ENCODE measurements at places on chromosomes 3 and 15.

- no peak for DNase-seq
Observed at GRCh38 chr3:15198686-15199085, 7.4 kb upstream of the CAPN7 start.

- no peak for DNase-seq
Observed at GRCh38 chr15:59536553-59536952, 75.0 kb upstream of the GCNT3 start.

DNA sequence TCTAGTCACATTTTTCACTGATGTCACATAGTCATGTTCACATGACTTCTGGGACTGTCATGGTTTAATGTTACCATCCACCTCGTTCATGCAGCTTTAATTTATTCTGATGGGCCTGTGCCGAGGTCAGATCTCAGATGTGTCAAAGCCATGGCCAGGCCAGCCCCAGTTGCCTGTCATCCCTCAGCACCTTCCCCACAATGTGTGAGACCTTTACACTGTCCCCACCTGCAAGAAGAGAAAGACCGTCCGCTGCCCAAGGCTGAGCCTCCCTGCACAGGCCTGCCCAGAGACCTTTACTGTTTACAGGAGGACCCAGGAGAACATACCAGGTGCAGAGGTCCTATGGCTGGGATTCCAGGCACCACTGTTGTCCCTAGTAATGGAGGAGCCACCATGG lies 12.8 kb upstream of the KLF15 start:
- DNase-seq: no peak

DNA sequence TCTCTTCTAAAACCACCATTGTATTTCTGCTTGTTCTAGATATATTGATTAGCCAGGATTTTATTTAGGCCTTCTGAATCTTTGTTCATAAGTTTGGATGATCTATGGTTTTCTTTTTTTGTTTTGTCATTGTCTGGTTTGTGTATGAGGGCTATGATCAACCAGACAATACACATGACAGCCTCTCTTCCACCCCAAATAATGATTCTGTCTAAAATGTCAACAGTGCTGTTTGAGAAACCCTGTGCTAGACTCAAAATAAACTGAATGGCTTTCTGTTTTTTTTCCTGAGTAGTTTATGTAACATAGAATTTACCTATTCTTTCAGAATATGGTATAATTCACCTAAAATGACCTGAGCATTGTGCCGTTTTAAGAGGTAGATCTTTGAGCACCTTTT lies 66.1 kb downstream of the PLCL2 start:
- no peak for DNase-seq

DNA sequence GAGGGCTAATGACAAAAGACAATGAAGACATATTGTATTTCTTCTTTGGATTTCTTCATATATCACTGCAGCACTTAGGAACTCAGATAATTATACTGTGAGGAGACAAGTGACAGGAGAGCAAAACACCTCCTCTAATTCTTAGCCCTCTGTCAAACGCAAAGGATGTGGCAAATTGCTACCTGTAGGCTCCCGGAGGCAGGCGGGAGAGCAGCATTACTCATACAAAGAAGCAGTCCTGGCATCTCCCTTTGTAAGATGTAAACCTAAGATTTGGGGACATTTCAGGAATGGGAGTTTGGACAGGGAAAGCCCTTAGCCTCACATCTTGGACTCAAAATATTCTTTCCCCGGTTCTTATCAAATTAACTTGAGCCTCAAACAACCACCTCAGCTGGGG lies 460.8 kb downstream of the SOX2 start:
- no peak for DNase-seq

DNA sequence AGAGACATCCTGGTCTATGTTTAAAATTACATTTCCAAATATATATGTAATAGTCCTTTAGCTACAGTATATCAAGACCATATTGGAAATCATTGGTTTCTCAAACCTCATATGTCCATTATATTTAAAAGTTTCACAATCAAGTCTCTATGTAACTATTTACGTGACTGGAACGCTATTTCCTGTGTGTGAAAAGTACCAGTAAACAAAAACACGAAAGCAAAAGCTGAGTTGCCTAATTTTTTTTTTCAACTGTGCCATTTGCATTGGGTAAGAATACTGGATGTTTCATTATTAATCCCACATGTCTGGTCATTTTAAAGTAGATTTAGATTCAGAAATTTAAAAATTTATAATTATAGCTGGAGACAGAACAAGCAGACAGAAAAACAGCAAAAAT lies 381.4 kb downstream of the TBC1D5 start:
- no peak for DNase-seq

- peak; percentile 73 for DNase-seq
Observed at GRCh38 chr3:64533617-64534317, 154.0 kb downstream of the ADAMTS9 start.

GRCh38 chr3:184506561-184506991 lies 55.0 kb upstream of the EPHB3 start:
- no peak for DNase-seq

- DNase-seq: no peak
Observed at GRCh38 chr3:93981649-93982048, 1.7 kb downstream of the ARL13B start.

- no peak for DNase-seq
Observed at GRCh38 chr3:138824114-138824506, 10.6 kb downstream of the PIK3CB start.

Data from globus pallidus (tissue), 1 donor.